ENCODE measurements at places on chromosomes 2 and 18.

DNA sequence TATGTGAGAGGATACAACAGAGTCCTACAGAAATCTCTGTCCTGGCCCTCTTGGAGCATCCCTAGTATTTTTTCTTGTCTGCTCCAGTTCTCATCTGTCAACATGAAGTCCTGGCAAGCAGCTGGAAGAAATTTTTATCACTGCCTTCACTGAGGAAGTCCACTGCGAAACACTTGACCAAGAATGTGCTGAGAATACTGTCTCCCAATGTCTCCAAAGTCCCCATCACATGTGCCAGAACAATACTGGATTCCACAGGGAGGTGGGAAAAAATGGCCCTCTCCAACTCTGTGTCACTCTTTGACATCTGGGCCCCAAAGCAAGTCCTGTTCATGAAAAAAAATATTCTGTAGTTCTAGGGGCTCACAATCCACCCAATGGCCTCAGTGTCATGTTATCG is 32.8 kb upstream of the PGAP1 start:
- DNase-seq, result no peak

GRCh38 chr2:226312155-226312554 is 487.5 kb downstream of the IRS1 start:
- DNase-seq, result no peak

DNA sequence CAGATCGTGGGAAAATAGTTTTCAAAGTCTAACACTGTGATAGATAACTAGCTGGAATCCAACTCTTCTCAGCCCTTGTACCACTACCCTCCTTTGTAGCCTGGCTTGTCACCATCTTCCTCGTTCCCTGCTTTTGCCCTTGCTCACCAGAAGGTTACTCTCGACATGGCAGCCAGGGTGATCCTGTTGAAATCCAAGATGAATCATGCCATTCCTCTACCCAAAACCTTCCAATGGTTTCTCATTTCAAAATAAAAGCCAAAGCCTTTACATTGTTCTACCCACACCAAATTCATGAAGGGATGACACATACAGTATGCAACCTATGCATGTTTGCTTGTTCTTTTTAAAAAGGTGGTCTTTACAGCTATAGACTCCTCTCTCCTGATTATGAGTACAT is 45.7 kb downstream of the STAT4 start:
- DNase-seq, result no peak

- DNase-seq, result no peak
Observed at GRCh38 chr2:105490956-105491355, 92.1 kb upstream of the FHL2 start.

All from B cell (primary cell).